GM13976 (cell line): ENCODE measurements at places on chromosomes 12 and 14.

DNA sequence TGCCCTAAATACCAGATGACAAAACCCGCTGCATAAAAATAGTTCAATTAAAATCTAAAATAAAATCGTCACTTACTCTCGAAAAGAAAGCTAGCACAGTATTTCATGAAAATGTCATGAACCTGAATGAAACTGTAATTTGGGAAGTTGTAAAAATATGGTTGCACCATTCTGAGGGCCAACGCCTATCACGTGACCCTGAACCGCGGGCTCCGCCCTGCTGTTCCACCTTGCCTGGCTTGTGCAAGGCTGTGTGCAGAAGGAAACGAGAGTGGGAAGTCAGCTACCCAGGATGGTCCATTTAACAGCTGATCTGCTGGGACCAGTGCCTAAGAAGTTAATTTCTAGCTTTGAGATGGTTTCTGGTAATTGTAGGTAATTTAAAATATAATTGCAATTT, 91.7 kb upstream of the BMP4 start:
- no peak for DNase-seq

GRCh38 chr12:52358575-52359350, 8.5 kb downstream of the KRT85 start:
- peak; percentile 76 for DNase-seq

DNA sequence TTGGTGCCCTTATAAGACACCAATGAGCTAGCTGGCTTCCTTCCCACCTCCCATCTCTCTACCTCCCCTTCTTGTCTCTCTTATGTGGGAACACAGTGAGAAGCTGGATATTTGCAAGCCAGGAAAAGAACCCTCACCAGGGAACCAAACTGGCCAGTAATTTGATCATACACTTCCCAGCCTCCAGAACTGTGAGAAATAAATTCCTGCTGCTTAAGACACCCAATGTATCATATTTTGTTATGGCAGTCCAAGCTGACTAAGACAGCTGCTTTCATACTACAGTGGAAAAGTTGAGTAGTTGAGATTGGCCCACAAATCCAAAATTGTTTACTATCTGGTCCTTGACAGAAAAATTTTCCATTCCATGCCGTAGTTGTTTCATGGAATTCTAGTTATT, 269.0 kb downstream of the KCNH5 start:
- no peak for DNase-seq

GRCh38 chr12:75982979-75983660, 48.5 kb downstream of the PHLDA1 start:
- DNase-seq = no peak

DNA sequence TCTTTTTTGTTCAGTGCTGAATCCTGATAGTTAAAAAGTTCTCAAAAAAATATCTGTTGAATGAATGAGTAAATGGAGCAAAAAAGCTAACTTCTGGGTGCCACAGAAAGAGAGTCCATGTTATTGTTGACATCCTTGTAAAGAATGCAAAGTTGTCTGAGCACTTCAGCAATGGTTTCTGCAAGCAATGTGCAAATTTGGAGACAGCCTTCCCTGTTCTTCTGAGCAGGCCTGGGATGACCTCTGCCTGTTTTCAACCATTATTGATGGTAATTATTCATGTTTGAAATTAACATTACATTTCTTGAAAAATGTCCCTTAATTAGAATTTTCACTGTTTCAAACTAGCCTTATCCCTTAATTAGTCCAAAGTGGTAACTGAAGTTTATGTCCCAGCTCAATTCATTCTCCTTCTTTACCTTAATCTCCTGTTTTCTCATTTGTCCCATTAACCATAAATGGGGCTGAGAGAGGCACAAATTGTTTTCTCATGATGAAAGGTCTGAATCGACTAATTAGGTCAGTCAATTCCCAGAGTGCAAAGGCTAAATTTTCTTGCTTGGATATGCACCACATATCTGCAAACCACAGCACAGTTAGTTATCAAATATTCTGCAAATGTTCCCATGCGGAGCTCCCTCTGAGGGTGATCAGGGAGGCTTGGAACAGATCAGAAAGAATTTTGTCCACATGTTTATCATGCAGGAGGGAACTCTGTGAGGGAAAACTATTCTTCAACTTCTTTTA, 139.4 kb upstream of the KRR1 start:
- no peak for DNase-seq

DNA sequence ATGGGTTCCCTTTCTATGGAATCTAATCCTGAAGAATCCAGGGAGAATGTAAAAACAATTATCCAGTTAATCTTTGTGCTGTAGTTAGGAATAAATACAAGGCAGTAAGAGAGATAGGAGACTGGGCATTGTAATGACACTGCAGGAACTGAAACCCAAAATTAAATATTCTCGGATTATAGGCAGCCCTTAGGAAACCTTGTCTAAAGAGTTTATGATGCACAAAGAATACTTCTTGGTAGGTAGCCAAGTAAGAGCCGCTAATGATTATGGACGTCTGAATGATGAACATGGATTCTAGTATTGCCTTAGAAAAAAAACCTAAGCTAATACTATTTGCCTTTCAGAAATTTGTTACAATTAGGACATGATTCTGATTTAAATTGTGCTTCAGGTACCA, 165.4 kb upstream of the LRIG3 start:
- no peak for DNase-seq

- DNase-seq = no peak
Observed at GRCh38 chr12:104506676-104507401, 50.1 kb downstream of the CHST11 start.

- DNase-seq = no peak
Observed at GRCh38 chr14:23566112-23566777, 1.3 kb downstream of the AP1G2 start.

- peak; percentile 34 for DNase-seq
Observed at GRCh38 chr14:70018713-70019211, 139.5 kb downstream of the SMOC1 start.

- no peak for DNase-seq
Observed at GRCh38 chr12:12723149-12723680, 6.0 kb downstream of the CDKN1B start.

DNA sequence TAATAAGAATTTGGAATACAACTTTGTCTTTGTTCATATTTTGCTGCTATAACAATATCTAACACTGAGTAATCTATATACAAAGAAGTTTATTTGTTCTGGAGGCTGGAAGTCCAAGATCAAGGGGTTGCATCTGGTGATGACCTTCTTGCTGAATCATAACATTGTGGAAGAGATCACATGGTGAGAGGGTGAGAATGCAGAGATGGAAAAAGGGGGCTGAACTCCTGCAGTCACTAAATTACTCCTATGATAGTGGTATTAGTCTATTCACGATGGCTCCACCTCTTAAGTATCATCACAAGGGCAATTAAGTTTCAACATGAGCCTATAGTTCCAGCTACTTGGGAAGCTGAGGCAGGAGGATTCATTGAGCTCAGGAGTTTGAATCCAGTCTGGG, 4.5 kb upstream of the AKAP6 start:
- no peak for DNase-seq

DNA sequence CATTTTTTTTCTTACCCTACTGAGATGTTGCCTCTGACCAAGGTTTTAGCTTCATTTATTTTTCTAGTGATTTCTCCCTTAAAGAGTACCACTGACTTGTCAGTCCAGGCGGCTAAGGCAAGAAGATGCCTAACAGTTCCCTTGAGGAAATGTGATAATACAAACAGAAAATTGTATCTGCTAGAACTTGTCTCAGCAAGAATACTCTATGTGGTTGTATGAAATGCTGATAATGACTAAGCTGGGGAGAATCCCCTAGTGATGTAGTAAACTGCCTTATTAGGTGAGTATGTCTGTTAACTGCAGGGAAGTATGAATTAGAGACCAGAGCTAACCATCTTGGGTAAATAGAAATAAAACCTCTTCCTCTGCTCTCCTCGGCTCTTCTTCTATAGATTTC, 6.7 kb downstream of the C12orf54 start:
- DNase-seq = peak; percentile 53

- no peak for DNase-seq
Observed at GRCh38 chr12:80681287-80681686, 26.1 kb upstream of the MYF6 start.

DNA sequence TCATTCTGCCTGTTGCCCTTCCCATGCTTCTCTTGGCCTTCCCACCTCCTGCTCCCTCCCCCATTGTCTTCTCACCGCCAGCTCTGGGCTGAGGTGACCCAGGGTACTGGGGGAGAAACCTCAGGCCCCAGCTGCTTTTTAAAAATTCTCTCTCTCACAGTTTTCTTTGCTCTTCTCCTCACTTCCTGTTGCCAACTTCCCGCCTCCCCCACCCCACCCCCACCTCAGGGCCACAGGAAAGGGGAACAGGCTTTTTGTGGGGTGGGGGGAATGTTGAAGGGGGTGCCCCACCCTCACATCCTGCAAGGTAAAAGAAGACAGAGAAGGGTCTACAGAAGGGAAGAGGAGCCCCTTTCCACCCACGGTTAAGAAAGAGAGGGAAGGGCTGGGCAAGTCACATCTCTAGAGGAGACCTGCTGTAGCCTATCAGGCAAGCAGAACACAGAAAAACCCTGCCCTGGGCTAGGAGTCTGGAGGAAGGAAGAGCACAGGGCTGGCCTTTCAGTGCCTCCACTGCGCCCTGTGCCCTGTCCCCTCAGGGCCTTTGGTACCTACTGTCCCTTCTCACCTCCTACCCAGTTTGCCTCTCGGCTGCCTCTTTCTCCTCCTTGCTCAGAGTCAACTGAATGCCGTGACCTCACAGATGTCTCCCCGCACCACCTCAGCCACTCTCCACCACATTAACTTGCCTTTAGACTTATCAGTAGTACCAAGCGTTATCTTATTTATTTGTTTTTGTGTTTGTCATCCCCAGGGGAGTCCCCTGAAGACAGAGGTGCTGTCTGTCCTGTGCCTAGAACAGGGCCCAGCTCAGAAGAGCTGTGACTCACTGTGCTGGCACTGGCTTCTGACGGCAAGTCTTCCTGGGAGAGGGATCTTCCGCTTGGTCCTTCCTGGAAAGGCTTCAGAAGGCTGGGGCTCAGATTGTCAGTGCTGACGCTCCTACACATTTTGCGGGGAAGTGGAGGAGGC, 1.7 kb downstream of the ARHGAP9 start:
- peak; percentile 67 for DNase-seq

GRCh38 chr12:124632519-124632984, 65.1 kb upstream of the NCOR2 start:
- DNase-seq = no peak

- DNase-seq = no peak
Observed at GRCh38 chr12:125797421-125798175, 732.4 kb downstream of the AACS start.

- DNase-seq = no peak
Observed at GRCh38 chr14:78157494-78158437, 12.4 kb upstream of the NRXN3 start.

DNA sequence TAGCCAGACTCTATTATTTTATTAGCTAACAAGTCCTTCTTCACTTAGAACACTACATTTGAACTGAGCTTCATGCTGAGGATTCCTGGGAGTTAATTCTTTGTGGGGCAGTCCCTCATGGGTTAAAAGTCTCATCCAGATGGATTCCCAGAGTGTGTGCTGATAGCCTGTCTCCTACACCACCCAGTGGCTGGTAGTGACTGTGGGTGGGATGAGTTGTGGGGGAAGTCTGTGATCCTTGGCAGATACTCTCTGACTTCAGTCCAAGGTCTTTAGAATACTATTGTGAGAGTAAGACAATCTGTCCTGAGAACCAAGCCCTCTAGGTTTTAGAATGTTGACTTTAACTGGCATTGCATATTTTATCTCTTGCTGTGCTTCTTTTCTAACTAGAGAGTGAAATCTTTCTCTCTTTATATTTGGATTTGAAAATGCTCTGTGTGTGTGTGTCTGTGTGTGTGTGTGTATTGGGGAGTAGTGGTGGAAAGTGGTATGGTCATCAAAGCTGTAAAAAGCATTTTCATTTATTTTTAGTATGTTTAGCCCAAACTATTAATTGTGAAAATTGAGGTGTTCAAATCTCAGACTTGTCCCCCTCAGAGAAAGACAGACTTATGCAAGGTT, 37.3 kb downstream of the AKAP6 start:
- DNase-seq = no peak

- peak; percentile 53 for DNase-seq
Observed at GRCh38 chr14:71322655-71323250, 415.5 kb downstream of the PCNX1 start.

- no peak for DNase-seq
Observed at GRCh38 chr12:26128168-26128567, 3.3 kb upstream of the BHLHE41 start.

DNA sequence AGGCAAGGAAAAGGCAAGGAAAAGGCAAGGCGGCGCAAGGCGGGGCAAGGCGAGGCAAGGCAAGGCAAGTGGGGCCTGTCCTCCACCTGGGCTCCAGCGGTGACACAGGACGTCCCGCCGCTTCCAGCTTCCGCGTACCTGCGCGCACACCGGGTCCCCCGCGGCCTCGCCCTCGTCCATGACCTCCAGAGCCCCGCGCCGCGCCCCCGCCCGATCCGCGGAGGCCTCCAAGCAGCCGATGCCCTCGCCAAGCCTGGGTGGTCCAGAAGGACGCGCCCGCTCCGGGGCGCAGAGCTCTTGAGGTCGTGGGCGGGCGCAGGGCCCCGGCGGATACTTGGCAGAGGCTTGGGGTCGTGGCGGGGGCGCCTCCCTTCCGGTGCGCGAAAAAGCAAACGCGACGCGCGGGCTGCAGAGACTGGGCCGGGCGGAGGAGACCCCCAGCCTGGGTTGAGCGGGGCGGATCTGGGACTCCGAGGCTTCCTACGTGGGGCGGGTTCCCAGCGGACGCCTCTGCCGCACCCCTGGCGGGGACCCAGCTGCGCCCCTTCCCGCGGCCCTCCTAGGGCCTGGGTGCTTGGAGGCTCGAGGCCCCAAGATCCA, 60.8 kb upstream of the EIF5 start:
- peak; percentile 17 for DNase-seq

DNA sequence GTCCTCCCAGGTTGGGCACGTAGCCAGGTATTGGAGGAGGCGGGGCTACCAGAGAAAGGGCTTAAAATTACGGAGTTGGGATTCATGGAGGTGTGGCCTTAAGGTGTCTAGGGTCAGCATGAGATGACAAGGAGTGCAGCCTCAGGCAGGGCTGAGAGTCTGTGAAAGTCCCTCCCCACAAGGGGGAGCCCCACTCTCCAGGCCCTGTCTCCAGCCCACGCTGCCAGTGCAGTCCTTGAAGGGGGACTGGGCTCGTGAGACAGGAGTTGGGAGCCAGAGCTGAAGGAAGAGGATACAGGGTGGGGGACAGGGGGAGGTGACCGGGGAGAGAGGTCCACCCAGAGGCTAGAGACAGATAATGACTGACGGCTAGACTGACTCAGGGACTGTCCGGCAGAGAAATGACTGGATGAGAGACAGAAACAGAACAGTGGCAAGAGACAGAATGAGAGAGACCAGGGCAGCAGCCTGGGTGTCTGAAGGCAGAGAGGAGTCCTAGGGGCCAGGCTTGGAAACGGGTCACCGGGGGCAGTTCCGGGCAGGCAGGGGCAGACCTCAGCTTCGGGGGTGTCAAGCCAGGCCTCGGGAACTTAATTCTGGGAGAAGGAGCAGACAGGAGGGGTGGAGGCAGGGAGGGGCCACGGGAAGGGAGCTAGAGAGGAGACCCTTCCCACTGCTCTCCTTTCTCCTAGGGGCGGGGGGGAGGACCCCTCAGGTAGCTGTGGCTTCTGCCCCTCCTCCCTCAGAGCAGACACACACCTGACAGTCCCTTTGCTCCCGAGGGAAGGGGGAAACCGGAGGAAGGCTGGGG, 970 bp downstream of the CDH24 start:
- peak; percentile 91 for DNase-seq
